NCI-H1930 (cell line): ENCODE measurements at places on chromosomes 16 and 17.

DNA sequence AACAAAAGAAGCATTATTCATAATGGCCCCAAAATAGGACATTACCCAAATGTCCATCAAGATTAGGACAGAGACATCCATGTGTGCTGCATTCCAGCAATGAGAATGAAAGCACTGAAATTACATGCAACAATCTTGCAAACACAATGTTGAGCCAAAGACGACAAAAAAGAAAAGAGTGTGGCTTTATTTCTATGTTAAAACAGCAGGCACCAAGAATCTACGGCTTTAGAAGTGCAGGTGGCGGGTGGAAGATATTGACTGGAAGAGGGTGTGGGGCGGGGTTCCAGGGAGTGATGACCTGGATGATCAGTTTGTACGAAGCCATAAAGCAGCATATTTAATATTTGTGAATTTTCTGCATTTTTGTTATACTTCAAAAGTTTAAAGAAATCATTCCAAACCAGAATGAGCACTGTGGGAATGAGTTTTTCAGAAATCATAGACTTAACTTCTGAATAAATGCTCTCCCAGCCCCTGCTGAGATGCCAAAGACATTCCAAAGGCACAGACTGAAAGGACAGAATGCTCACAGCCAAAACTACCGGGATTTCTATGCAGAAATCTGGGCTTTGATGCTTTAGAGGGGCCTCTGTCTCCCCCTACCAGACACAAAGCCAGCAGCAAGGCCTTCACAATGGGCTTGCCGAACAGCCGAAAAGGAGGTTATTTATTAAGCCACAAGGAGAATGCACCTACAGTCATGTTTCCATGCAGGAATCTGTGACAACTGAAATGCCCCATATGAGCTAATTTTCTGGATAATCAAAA is 361.6 kb downstream of the GRIN2A start:
- DNase-seq: no peak

DNA sequence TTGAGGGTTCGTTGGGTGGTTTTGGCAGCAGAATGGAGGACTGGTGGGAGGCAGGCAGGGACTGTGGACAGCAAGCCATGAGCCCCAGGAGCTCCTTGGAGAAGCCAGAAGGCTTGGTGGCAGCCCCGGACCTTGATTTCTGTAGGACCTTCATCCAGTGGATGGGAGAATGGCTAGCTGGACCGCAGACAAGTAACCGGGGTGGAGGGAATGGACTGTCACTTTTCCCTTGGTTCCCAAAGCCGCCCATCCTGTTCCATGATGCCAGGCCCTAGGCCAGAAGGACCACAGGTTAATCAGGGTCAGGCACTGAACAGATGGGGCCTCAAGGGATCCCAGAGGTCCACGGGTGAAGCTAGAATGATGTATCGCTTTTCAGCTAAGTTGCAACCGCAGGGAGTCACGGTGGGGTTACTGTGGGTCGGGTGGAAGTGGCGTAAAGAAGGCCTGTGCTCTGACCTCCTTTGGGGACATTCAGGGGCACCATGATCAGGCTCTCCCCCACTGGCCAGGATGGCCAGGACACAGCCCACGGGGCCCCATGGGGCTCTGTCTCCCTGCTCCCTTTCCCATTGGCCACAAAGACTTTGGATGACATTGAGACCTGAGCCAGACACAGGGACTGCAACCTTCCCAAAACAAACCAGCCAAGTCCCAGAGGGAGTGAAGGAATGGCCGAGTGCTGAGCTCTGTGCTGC is 66.9 kb upstream of the MRTFB start:
- DNase-seq: no peak

GRCh38 chr16:57728336-57729181 is 7.0 kb upstream of the KATNB1 start:
- DNase-seq: no peak

GRCh38 chr17:28598389-28598788 is 436 bp downstream of the SPAG5 start:
- DNase-seq: no peak

DNA sequence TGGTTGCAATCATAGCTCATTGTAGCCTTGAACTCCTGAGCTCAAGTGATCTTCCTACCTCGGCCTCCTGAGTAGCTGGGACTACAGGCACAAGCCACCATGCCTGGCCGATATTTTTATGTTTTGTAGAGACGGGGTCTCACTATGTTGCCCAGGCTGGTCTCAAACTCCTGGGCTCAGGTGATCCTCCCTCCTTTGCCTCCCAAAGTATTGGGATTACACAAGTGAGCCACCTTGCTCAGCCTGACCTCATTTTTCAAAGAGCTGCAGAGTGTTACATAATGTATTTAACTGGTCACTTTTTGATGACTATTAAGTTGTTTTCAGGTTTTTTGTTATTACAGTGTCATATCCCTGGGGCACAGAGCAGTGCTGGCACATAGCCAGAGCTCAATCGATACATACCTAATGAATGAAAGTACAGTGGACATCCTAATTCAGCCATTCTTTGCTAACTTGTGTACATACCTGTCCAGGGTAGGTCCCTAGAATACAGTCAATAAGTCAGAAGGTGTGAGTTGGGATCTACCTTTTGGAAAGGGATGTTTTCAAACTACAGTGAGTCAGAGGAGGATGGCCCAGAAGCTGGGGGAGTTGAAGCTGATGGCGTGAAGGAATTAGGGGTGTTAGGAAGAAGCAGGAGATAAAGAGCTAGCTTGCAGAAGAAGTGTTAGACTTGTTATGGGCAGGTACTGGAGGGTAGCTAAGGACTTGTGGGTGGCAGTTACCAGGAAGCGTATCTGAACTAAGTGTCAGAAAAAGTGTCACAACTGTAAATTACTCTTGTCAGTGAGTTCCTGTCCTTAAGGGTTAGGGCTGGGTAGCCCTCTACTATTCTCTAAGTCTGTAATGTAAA is 20.1 kb upstream of the CYLD start:
- no peak for DNase-seq
